ENCODE measurements at places on chromosomes 2 and 18. TPM values are rescaled to one million over a fixed set of nuclear protein-coding genes. Genes with fewer than 3 reads are reported as not detected.

MSTN gene
- polyA plus RNA-seq = 2.3 TPM

G6PC2 gene
- polyA plus RNA-seq = 0.21 TPM

EFEMP1 gene
- 86.5 TPM for polyA plus RNA-seq

SERPINB12 gene
- not detected for polyA plus RNA-seq

CUL3 gene
- 113 TPM for polyA plus RNA-seq

GRB14 gene
- polyA plus RNA-seq = 51.7 TPM

PLGLB1 gene
- 27.1 TPM for polyA plus RNA-seq

IL1R2 gene
- 0.27 TPM for polyA plus RNA-seq

DAW1 gene
- 0.37 TPM for polyA plus RNA-seq

PUS10 gene
- polyA plus RNA-seq = 10.2 TPM

RETSAT gene
- polyA plus RNA-seq = 26.2 TPM

ABCG5 gene
- 0.76 TPM for polyA plus RNA-seq

COLEC12 gene
- polyA plus RNA-seq = 24.0 TPM

HOXD1 gene
- polyA plus RNA-seq = 9.5 TPM

PROKR1 gene
- 0.45 TPM for polyA plus RNA-seq

- DNase-seq = no peak
These were observed 49.8 kb upstream of the CABYR start for GRCh38 chr18:24089076-24089475.

DNA sequence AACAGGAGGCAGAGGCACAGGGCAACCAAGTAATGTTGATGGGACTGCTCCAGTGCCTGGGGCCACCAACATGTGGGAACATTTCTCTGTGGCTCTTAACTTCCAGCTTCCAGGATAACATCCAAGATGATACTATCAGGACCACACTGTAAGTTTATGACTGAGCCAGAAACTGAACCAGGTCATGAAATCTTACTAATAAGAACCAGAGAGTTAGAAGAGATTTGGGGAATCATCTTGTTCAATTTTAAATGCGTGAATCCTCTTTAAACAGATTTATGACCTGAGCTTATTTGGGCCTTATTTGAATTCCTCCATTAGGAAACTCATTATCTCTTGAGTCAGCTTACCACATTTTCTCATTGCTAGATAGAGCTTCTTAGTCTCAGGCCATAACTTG is 45.0 kb downstream of the MAP2 start:
- no peak for DNase-seq

DNA sequence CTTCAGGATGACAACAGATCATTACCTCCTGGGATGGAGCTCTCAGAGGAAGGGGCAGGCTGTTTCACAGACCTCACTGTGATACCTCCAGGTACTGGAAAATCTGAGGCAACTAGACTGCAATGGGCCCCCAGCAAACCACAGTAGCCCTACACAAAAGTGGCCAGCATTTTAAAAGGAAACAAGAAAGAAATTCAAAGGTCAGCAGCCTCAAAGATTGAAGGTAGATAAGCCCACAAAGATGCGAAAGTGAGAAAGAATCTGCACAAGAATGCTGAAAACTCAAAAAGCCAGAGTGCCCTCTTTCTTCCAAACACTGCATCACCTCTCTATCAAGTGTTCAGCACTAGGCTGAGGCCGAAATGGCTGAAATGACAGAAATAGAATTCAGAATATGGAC is 499.5 kb upstream of the CHAC2 start:
- DNase-seq = no peak

DNA sequence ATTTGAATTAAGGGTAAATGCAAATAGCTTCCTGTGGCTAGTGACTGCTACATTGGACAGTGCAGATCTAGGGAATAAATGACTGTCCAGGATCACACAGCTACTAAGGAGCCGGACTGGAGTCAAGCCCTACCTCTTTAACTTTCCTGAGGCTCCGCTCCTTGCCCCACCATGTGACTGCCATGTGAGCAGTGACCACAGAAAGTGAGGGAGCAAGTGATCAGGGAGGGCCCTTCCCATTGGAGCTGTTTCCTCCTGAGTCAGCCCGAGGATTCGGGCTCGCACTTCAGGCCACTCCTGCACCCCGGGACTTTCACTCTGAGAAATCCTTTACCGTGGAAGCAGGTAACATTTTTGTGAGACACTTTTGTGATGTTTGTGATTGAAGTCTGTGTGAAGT is 198.0 kb downstream of the ANKRD30B start:
- DNase-seq = no peak

DNA sequence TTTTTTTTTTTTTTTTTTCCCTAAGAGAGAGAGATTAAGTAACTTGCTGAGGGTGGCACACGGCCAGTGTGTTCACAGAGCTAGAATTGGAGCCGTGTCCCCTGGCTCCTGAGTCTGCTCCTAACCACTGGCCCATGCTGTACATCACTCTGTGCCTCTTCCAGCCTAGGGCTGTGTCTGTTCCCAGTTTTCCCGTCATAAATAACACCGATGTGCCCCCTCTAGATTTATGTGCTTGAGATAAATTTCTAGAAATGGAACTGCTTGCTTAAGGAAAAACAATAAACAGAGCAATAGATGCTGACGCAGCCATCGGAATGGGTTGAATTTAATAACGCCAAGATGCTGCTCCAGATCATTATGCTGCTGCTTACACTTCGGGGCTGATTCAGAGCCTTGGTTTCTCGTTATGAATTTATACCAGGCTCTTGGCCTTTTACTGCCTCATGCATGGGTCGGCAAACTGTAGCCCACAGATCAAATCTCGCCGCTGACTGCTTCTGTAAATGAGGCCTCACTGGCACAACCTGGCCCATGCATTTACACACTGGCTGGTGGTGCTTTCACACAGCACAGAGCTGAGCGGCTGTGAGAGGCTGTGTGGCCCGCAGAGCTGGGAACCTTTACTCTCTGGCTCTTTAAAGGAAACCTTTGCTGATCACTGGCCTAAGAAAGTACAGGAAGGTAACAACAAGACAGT is 58.1 kb downstream of the NDUFA10 start:
- no peak for DNase-seq

- no peak for DNase-seq
These were observed 57.9 kb upstream of the EPC2 start for GRCh38 chr2:148586522-148587128.

DNA sequence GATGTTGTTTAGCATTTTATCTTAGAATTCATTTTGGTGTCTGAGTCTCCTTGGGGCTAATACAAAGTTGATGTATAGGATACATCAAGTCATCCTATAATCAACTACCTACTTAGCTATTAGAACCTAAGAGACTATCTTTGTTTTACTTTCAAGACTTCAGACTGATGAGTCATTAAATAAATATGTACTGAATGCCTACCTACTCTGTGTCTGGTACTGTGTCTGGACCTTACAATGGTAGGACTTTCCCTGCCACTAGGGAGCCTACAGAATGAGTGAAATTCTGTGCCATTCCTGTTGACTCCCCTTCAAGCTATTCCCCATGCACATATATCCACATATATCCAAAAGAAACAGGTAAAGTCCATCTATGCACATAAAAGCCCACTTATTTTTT is 114.5 kb downstream of the ERBB4 start:
- no peak for DNase-seq

DNA sequence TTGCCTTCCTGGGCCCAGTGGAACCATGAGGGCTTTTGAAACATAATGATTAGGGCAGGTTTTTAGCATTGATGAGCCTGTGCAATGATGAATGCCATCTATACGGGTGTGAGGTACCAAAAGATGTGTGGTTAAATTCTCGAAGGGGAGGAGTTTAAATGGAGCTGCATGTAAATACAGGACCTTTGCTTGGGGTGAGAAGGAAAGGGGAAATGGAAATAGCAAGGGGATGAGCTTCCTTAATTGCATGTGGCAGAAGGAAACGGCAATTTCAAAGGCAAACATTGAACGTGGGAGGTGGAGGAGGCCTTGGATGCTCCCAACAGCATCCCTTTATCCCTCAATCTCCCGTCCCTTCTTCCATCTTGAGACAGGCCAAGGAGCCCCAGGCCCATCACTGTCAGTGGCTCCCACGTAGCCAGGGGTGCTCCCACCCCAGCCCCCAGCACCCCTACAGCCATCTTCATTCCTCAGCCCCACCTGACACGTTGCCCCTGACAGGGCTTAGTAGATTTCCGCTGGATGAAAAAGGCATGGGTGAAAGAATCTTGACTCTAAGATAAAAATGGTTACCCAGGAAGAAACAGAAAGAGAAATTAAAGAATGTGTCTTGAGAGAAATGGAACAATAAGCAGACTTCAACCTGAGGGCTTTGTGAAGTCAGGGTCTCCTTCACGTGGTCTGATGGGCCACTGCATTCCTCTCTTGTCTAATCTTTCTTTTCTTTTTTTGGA is 32.5 kb downstream of the INPP5D start:
- DNase-seq = no peak

GRCh38 chr18:78871618-78872017 is 108.0 kb upstream of the SALL3 start:
- DNase-seq = no peak

DNA sequence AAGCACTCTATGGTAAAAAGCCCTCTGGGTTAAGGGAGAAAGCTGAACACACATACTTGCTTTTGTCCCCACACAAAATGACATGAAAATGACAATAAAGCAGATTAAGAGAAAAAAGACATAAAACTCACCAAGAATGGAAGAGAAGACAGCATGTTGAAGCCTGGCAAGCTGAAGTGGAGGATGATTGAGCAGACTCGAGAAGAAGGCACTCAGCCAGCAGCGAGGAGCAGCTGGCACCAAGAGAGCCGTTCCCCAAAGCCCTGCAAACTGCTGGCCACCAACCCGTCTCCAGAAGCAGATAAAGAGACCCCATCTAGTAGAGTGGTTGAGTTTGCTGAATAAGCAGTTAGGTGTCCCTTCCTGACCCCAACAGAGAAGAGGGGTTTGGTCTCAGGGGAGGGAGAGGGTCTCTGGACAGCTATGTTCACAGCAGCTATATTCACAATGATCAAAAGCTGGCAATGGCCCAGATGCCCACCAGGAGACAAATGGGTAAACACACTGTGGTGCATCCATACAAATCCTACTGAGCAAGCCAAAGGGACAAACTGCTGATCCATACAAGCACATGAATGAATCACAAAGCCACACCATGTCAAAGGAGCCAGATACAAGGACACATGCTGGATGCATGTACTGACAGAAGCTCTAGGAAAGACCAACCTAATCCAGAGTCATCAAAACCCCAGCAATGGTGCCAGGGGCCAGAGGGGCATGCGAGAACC is 36.9 kb downstream of the FAM168B start:
- DNase-seq = no peak

GRCh38 chr2:125643585-125643984 is 1012.4 kb upstream of the GYPC start:
- no peak for DNase-seq

- DNase-seq = no peak
These were observed 11.0 kb upstream of the CNGA3 start for GRCh38 chr2:98335271-98335670.

GRCh38 chr2:37549598-37549997 is 121.8 kb downstream of the CDC42EP3 start:
- no peak for DNase-seq

GRCh38 chr2:201919308-201919634 is 112.9 kb downstream of the CDK15 start:
- no peak for DNase-seq
